ENCODE measurements at places on chromosomes 13 and 19.

DNA sequence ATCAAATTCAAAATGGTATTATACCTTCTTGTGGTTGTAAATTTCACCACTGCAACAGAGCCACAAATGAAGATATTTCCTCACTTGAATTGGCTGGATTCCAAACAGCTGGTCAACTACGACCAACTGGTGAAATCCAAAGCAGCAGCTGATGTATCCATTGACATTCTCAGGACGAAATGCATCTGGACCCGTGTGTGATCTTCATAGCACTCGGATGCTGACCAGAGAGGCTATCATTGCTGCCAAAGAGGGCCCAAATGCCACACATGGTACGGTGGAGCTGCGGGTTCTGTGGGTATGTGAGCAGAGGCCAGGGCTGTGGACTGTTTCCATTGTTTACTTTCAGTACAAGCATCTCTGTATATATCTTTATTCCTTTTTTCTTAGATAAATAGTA lies 25.6 kb upstream of the PCCA start:
- peak; percentile 9 for DNase-seq

- no peak for DNase-seq
Observed at GRCh38 chr19:44988273-44988672, 13.0 kb upstream of the RELB start.

- DNase-seq, result no peak
Observed at GRCh38 chr19:41886761-41887710, 4.1 kb downstream of the ARHGEF1 start.

DNA sequence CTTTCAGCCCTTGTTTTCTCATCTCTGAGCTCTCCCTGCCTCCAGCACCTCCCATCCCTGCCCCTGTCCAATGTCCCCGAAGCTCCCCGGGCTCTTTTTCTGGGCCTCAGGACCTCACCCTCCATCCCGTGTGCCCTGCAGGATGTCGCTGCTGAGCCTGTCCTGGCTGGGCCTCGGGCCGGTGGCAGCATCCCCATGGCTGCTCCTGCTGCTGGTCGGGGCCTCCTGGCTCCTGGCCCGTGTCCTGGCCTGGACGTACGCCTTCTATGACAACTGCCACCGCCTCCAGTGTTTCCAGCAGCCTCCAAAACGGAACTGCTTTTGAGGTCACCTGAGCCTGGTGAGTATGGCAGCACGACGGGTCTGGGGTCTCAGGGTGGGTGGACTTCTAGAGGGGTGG lies 51.1 kb upstream of the CYP4F8 start:
- DNase-seq, result no peak

DNA sequence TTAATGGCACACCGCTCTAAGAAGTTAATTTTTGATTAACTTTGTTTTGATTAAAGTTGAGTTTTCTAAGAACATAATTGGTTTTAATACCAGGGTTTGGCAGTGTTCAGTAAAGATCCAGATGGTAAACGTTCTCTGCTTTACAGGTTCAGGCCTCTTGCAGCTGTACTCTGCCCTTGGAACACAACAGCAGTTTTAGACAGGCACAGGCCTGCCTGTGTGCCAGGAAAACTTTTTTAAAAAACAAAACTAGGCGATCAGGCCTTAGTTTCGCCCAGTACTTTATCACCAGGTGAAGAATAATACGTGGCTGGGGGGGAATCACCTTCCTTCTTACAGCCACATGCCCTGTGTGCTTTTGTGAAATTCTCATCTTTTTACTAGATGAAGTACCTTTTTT lies 38.0 kb upstream of the TEX29 start:
- DNase-seq, result no peak

DNA sequence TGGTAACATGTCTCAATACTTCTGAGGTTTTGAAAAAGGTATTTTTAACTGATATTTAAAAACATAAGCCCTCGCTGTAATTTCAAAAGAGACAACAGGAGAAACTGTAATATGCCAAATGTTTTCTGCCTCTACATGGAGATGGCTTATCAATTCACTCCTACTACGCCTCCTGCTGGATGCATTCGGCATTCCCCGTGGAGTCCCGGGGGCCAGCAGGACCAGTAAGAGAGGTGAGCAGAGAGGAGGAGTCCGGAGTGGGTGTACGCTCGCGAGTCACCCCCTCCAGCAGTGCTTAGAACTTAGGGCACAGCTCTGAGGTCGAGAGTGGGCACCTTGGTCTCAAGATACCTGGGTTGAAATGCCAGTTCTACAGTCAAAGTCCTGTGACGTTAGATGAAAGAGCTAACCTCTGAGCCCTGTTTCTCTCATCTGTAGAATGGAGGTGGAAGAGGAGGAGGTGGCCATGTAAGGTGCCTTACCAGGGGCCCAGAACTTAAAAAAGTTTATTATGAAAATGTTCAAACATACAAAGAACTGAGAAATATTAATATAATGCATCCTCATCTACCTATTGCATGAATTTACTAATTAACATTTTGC lies 110.2 kb downstream of the STK24 start:
- peak; percentile 72 for DNase-seq

GRCh38 chr13:43792076-43792881 lies 5.5 kb upstream of the ENOX1 start:
- DNase-seq, result peak; percentile 12

DNA sequence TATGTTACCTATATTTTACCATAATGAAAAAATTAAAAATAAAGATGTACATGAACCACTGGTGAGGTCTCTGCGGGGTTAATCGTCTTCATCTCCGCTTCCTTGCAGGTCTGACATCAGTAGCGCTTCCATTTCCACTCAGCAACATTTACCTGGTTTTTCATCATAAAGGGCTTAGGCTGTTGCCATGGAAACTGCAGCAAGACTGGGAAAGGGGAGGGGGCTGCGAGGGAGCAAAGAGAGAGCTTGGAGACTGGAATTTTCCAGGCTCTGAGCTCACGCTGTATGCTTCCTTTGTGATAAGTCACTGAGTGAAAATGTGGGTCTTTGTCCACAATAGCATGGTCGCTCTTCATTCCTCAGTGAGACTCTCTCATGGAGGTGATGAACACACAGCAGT lies 136.6 kb upstream of the USP29 start:
- no peak for DNase-seq

DNA sequence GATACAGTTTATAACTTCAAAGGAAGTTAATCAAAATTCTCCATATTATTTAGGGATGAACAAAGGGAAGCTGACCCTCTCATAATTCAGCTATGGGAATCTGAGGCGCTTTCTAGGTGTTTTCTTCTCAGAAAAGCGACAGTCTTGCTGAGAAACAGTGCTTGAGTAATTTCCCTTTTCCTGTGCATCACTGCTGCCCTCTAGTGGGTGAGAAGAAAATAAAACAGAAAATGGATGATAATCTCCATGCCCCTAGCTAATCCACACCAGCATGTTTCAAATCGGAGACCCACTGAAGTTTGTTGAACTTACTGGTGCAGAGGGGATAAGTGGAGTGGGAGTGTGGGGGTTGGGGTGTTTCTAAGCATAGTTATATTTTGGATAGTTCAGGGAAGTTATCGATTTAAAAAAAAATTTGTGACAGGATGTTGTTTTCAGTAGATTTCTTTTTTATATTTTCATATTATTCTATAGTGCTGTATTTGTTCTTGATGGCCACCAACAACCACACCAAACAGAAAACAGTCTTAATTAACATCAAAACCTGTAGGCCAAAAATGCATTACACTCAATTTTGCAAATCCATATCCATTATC lies 21.4 kb downstream of the LCP1 start:
- peak; percentile 62 for DNase-seq

DNA sequence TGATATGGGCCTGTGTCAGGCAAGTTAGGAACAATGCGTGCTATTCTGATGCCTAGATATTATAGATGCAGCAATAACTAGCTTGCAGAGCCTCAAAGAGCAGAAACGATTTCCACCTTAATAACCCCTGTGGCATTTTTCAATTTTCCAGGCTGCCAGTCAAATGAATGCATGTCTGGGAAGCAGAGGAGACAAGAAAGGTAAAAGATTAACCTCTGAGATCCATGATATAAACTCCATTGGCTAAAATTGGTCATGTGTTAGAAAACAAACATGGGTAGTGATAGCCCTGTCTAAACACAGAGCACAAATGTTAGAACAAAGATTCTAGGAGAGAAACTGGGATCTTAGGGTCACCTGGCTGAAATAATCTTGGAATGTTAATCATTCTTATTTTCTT lies 811.1 kb downstream of the DIAPH3 start:
- DNase-seq, result no peak

- DNase-seq, result no peak
Observed at GRCh38 chr13:74929436-74929835, 552.5 kb downstream of the TBC1D4 start.

GRCh38 chr13:36950920-36951319 lies 30.9 kb upstream of the SMAD9 start:
- DNase-seq, result no peak

- no peak for DNase-seq
Observed at GRCh38 chr13:113604186-113604585, 19.6 kb downstream of the TFDP1 start.

GRCh38 chr19:10510301-10510802 lies 6.9 kb downstream of the S1PR5 start:
- DNase-seq, result peak; percentile 30

DNA sequence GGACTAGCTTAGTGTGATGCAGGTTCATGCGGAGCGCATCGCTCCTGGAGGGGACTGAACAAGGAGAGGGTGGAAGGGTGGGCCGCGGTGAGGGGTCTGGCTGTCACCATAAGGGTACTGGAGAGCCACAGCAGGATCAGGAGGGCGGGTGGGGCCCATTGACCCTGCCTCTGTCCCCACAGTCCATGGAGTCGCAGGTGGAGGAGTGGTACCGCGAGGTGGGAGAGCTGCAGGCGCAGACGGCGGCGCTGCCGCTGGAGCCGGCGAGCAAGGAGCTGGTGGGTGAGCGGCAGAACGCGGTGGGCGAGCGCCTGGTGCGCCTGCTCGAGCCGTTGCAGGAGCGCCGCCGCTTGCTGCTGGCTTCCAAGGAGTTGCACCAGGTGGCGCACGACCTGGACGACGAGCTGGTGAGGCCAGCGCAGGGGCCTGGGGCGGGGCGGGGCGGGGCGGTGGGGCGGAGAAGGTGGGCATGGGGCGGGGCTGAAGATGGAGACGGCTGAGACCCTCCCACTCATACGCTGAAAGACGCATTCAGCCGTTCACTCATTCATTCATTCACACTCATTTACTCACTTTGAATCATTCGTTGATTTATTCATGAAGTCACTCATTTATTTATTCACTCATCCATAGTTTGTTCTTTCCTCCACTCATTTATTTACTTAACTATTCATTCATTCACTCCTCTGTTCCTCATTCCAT lies 27.5 kb upstream of the SHKBP1 start:
- DNase-seq, result peak; percentile 56

GRCh38 chr13:50011461-50011860 lies 3.8 kb upstream of the KCNRG start:
- DNase-seq, result no peak

DNA sequence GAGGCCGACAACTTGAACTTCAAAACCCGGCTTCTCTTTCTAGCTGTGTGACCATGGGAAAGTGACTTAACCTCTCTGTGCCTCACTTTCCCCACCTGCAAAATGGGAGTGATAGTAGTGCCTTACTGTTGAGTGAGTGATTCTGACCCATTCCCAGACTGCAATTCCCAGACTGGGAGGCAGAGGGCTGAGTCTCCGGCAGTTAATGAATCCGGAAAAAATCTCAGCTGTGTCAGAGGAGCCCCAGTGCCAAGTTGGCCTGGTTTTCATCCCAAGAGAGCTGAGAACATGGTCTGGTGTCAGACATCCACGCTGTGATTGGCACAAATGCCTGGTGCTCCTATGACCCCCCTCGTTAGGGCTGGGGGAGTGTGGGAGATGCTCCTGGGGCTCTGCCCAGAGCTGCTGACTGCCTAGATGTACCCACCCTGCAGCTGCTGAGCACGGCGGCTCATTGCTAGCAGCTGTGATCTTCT lies 50.0 kb downstream of the PIN1 start:
- peak; percentile 73 for DNase-seq

DNA sequence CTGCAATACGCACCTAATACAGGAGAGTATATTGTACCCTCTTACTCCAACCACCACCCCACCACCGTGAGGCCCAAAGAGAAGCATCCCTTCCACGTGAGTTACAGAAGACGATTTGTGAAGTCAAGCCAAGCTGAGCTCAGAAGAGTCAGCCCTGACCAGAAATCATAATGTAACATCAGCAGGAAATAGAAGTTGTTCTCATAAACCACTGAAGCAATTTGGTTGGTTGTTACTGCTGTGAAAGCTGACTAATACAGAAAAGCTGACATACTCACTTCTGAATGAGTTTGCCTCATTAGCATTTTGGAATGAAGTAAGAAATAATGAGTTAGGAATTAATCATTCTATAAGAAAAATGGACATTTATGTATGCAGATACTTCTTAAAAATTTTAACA lies 749.4 kb upstream of the SLC10A2 start:
- no peak for DNase-seq

GRCh38 chr19:54279406-54279962 lies 1.4 kb downstream of the LILRB2 start:
- DNase-seq, result no peak

DNA sequence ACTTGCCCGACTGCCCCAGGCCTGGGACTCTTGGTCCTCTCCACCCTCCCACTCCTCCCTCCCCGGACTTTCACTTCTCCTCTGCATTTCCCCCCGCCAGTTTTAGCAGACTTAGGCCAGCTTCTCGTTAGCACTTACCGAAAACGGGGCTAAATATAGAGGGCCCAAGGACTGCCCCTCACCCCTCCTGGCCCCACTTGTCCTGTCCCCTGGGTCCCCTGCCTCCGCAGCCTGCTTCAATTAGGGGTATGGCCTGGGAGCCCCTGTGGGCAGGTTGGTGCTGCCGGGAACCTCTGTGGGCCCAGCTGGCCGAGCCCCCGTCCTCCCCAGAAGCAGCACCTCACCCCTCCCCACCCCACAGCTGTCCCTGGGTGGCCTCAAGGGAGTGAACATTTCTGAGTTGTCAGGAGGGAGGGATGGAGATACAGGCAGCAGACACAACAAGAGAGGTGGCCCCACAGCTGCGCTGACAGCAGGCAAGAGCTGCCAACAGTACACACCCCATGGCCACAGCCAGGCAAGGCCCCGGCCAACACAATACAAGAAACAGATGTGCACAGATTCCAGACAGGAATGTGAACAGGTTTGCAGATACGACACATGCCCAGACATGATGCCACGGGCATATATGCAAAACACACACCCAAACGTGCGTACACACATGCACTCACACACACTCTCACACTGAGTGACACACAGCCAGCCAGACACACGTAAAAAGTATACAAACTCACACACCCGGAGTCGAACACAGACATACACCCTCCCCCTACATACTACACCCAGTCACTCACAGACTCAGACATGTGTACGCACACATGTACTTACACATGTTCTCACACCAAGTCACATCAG lies 2.6 kb downstream of the POU2F2 start:
- peak; percentile 81 for DNase-seq

GRCh38 chr13:108963276-108963810 lies 333.9 kb downstream of the MYO16 start:
- DNase-seq, result no peak

DNA sequence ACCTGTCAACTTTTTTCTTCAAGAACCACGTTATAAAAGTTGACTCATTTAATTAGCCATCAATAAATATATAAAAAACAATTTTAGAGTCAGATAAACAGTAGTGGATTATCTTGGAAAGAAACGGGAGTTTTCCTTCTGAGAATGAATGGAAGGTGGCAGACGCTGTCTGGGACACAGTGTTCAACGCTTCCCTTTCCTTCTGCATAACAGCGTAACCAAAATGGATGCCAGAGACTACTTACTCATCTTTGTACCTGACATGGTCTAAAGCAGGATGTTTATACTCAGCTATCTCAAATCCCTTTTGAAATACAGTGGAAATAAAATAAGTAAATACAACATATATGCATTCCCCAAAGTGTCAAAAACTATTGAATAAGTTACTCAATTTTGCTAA lies 195.2 kb downstream of the LHFPL6 start:
- DNase-seq, result no peak

- DNase-seq, result peak; percentile 90
Observed at GRCh38 chr13:51520524-51520923, 63.7 kb upstream of the WDFY2 start.
